ENCODE measurements at places on chromosomes 11 and 22.
A peak's percentile ranks its signal among the peaks of the same experiment; 100 is the strongest.

DNA sequence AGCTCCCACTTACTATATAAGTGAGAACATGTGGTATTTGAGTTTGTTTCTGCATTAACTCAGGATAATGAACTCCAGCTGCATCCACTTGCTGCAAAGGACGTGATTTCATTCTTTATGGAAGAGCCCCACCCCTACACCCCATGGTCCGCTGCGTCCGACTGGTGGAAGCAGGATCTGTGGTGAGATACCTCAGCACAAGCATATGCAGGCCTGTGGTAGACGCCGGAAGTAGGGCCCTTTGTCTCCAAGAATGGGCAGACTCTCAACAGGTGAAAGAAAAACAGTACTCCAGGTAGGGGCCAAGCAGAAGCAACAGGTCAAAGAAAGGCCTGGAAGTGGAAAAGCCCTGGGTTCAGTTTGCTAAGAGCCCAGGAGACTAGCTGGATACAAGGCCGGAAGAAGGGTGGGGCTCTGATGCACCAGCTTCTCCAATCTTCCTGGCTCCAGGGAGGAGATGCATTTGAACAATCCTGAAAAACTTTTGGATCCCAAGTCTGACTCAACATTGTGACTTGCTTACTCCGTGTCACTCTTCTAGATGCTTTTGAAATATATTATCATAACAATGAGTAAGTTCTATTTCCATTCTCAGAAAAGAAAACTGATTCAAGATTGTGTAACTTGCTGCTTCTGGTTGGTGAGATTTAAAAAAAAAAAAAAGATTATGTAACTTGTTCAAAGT is 30.4 kb downstream of the NEAT1 start:
- peak; percentile 96 for DNase-seq

- no peak for DNase-seq
Observed at GRCh38 chr11:100220801-100221200, 466.3 kb upstream of the ARHGAP42 start.

DNA sequence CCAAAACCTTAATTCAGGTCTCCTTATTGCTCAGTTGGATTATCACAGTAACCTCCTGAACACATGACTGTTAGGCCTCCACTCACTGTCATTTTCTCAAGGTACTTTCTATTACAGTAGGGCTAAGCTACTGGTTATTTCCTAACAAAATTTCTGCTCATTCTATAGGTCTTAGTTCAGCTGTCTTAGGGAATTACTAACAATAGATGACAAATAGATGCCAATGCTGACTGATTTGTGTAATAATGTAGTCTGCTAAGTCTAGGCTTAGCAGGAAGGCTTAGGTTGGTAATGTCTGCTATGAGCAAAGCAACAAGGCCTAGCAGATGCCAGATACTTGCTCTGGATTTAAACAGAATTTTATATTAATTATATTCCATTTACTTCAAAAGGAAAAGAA is 58.1 kb downstream of the RSF1 start:
- DNase-seq: no peak

- DNase-seq: no peak
Observed at GRCh38 chr11:134276396-134277182, 410 bp downstream of the GLB1L3 start.

DNA sequence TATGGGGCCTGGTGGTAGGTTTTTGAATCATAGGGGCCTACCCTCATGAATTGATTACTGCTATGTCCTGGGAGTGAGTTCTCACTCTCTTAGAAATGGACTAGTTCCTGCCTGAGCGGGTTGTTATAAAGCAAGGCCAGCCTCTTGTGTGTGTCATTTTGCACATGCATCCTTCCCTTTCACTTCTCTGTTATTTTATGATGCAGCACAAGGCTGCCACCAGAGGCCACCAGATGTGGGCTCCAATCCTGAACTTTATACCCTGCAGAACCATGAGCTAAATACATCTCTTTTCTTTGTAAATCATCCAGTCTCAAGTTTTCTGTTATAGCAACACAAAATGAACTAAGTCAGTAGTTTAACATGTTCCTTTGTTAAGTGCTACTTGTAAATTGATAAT is 251.4 kb downstream of the BLID start:
- DNase-seq: peak; percentile 16

DNA sequence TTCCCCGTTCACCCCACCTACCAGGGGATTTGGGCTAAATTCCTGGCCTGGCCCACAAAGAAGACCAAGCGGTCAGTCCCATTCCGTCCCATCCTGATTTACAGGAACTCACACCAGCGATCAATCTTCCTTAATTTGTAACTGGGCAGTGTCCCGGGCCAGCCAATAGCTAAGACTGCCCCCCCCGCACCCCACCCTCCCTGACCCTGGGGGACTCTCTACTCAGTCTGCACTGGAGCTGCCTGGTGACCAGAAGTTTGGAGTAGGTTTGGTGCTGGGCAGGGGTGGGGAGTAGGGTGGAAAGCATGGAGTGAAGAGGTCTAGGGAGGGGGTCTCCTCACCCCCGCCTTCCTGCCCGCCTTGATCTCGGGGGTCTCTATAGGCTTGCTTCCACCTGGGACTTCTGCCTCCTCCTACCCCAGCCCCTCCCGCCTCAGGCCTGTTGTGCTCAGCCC is at the start of gene SERPING1:
Gene SERPING1 (plus strand): TSS at position 225 of the 455 bp plus-strand sequence. CDS start 586 bp downstream, outside the sequence.
- DNase-seq: peak; percentile 49

DNA sequence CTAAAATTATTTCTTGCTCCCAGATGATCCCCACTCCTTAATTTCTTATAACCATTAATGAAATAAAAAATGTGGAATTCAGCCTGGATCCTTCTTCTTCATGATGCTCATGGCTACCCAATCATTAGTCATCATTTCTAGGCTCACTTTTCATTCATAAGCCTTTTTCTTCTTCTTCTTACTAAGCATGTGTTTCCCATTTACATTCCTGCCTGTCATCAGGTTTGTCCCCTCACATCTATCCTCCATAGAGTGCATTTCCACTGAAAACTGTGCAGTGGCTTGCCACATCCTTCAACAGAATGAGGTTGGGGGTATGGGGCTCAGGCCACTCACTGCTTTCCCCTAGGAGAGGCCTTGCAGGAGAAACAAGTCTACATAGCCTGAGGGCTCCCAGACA is 35.8 kb upstream of the NTM start:
- no peak for DNase-seq

- no peak for DNase-seq
Observed at GRCh38 chr11:104259121-104259610, 95.2 kb upstream of the PDGFD start.

- no peak for DNase-seq
Observed at GRCh38 chr11:59267196-59267595, 54.5 kb upstream of the MPEG1 start.

- peak; percentile 85 for DNase-seq
Observed at GRCh38 chr11:73493956-73494598, 103.8 kb downstream of the FAM168A start.

DNA sequence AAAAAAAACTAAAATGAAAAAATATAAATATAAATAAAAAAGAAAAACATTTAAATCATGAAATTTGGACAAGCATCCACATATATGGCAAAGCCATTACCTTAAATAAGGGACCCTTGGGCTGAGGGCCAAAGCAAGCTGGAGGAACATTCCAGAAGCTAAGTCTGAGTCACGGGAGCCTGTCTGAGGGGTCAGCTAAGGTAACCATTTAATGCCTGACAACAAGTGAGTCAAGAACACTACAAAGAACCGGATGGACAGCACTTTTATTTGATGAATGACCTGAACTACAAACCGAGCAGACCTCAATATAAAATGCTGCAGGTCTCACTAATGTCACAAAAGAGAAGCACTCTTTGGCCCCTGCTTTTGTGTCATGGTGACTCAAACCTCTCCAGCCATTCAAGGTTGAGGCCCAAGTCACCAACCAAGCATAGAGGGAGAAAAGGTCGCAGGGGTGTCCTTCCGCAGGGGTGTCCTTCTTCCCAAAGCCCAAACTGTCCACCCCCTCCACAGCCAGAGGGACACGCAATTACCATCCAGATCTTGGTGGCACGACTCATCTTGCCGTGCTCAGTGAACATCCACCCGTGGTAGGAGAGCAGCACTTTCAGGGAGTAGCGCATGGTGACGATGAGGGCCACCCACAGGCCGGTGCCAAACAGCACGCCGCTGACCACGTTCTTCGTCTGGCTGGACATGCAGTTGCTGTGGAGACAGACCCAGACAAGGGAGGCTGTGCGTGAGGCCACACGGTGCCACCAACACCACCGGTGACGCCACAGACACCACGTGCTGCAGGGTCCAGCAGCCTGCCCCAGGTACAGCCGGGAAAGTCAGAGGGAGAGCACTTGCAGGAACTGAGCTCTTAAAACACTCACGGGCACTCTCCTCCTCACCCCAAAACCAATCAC is 34.5 kb downstream of the CPT1A start:
- peak; percentile 39 for DNase-seq

DNA sequence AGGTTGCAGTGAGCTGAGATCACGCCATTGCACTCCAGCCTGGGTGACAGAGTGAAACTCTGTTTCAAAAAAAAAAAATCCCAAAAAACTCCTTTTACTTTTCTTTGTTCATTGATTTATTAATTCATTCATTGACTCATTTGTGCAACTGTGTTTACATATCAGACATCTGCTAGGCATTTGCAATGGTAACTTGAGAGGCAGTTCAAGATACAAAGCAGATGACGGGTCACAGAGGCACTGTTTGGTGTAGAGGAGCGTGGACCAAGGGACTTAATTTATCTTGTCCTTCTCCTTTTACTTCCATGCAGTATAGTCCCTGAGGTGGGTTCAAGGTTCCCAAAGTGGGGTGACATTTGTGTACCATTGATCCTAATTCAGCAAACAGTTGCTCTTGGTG is 71.4 kb downstream of the KIAA1671 start:
- peak; percentile 41 for DNase-seq

GRCh38 chr22:48084041-48084728 is 1321.7 kb downstream of the TBC1D22A start:
- DNase-seq: no peak

DNA sequence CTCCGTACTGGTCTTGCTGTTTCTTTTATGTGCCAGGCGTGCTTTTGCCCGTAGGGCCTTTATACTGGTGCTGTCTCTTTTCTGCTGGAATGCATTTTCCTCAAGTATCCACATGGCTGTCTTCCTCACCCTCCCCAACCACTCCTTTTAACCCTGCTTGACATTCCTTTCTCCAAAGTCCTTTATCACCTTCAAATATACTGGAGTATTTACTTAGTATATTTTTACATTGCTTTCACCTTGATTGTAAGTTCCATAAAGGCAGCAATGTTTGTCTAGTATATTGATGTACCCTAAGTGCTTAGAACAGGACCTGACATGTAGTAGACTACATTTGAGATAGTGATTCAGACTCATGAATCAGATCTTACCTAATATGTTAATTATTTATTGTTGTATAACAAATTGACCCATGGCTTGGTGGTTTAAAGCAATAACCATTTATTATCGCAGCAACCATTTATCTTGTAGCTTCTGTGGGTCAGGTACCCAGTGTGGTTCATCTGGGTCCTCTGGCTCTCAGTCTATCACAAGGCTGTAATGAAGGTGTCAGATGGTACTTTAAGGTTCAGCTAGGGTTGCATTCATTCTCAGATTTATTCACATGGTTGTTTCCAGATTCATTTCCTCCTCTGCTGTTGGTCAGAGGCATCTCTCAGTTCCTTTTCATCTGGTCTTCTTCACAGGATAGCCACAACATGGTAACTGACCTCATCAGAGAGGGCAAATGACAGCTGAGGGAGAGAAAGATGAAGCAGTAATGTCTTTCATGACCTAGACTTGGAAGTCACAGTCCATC is 34.2 kb downstream of the DDX10 start:
- DNase-seq: no peak

DNA sequence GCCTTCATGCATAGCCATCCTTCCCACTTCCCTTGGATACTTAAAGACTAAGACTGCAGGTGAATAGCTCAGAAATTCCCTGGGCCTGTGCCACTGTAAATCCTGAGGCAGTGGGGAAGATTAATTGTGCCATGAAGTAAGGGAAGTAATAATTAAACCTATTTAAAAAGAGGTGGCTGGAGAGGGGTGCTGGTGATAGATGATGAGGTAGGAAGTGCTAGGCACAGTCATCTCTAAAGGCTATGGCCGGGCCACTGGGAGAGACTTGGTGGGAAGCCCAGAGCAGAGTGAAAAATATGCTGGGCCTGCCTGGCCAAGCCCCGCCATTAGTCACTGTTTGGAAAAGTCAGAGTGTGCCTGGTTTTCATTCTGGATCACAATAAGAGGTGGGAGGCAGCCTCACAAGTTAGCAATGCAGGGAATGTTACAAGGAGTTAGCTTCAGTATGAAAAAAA is 197.2 kb upstream of the PITPNB start:
- DNase-seq: peak; percentile 89

GRCh38 chr11:122979103-122979814 is 2.4 kb downstream of the BSX start:
- DNase-seq: no peak

DNA sequence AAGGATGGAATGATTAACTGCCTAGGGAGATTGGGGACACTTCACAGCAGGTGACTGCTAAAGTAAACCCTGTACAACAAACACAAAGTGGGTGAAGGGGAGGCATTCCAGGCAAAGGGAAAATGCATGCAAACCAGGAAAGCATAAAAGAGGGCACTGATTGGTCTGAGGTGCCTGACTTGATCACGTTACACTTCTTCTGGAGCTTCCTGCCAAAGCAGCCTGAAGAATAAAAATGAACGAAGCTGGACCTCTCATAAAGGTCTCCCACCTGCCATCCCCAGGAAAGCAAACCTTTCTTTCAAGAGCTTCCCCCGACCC is 46.7 kb upstream of the SCUBE2 start:
- no peak for DNase-seq

DNA sequence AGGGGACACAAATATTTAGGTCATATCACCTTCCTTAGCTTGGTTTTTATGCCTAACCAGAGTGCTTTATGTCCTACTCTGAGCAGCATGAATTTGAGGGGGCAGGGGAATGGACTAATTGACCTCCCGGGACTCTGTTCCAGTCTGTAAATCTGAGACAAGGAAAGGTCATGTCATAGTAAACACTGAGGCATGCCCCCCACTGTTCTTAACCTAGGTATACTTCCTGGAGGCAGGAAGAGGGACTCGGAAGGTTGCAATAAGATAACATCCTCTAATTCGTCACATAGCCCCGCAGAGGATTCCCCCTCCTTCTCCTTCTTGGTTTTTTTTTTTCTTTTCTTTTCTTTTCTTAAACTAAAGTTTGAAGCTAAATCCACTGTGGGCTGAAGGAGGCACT is 540.3 kb upstream of the CADM1 start:
- no peak for DNase-seq

DNA sequence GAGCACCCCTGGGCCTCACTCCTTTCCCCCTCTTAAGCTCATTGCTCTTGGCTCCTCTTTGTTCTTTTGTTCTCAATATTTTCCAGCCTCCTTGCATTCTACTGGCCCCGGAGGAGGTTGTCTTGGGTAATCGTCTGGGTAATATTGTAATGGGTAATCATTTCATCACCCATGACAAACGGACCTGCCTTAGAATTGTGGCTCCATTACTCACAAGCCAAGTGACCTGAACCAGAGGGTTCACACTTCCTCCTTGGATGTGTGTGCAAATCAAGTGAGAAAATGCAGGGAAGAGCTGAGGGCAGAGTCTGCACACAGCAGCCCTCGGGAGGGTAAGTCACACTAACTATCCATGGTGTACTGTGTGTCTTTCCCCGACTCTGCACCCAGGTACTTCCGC is 305.0 kb downstream of the BUD13 start:
- DNase-seq: no peak

- no peak for DNase-seq
Observed at GRCh38 chr22:39469326-39469680, 12.5 kb downstream of the MGAT3 start.

- DNase-seq: peak; percentile 78
Observed at GRCh38 chr22:37601540-37602442, 6.8 kb upstream of the GGA1 start.

- peak; percentile 19 for DNase-seq
Observed at GRCh38 chr11:47348859-47349258, 3.6 kb downstream of the MYBPC3 start.

Data from foreskin fibroblast (primary cell).